ENCODE measurements at places on chromosomes 1 and 21.
A peak's percentile ranks its signal among the peaks of the same experiment; 100 is the strongest.

DNA sequence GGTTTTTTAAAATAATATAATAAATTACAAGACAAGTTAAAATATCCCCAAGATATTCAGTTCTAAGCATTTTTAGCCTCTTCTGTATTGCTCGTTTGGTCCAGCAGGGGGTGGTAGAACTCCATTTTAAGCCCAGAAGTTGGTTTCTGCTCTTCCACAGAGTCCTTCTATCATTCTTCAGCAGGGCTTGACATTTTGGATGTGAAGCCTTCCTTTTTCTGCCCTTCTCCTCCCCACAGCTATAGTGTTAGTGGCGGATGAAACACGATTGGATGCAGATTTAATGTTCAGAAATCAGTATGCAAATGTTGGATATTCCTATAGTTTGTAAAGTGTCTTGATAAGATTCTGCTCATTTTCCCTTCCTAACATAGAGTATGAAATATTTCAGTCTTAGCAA lies 1.4 kb downstream of the NCAM2 start:
- DNase-seq = peak; percentile 23

DNA sequence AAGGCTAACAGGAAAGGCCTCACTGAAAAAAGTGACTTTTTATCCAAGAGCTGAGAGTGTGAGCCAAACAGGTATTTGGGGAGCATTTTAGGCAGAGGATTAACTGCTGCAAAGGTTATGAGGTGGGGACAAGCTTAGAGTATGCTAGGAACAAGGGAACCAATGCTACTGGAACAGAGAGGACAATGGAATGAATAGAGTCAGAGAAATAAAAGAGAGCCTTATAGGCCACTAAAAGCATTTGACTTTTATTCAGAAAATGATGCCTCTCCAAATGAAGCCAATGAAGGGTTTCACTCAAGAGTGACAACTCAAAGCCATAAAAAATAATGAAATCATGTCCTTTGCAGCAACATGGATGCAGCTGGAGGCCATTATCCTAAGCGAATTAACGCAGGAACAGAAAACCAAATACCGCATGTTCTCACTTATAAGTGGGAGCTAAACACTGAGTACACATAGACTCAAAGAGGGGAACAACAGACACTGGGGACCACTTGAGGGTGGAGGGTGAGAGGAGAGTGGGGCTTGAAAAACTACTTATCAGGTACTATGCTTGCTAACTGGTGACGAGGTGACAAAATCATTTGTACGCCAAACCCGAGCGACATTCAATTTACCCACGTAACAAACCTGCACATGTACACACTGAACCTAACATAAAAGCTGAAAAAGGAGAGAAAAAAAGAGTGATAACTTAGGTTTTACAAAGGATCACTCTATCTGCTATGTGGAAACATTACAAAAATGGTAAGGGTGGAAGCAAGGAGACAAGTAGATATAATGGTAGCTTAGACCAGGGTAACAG lies 11.1 kb downstream of the PTP4A2 start:
- no peak for DNase-seq

DNA sequence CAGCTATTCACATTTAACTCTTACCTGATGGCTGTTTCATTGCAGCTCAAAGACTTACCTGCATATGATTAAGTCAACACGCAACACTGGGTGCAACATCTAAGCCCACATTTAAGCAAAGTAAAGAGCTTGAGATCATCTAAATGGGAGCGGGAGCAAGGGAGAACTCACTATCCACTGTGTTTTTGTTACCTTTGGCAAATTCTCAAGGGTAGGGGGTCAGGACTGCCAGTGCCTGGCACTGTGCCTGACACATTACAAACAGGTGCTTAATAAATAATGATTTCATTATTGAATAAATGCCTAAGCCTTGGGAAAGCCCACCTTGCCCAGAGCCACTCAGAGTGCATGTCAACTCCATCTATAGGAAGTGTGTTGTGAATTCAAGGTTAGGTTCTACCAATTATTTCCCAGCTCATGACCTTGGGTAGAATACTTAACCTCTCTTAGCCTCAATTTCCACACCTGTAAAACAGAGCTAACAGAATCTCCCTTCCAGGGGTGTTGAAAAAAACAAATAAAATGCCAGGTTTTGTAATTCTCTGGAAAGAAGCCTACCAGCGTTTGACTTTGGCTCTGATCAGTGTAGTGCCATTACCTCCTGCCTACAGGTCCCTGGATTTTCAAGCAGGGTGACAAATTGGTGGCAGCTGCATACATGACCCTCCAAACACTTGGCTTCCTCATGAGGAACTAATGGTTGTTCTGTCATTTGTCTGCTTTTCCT lies 109.7 kb downstream of the TGFBR3 start:
- no peak for DNase-seq

- no peak for DNase-seq
Observed at GRCh38 chr1:40315795-40316594, 1.1 kb downstream of the COL9A2 start.

DNA sequence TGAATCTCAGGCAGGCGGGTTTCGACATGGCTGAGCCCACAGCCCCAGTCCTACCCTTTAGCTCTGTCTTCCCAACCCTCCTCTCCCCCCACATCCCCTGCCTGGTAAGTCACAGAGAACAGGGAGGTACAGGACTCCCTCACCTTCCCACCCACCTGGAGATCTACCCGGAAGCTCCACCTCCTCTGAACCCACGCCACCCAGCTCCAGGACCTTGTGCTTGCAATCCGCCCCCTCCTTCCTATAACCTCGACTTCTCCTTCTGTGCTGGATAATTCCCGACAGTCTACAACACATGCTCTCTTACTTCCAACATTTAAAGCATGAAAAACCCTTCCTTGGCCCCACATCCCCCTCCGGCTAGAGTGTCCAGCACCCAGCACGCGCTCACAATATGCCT lies 22.3 kb downstream of the KIF17 start:
- no peak for DNase-seq

DNA sequence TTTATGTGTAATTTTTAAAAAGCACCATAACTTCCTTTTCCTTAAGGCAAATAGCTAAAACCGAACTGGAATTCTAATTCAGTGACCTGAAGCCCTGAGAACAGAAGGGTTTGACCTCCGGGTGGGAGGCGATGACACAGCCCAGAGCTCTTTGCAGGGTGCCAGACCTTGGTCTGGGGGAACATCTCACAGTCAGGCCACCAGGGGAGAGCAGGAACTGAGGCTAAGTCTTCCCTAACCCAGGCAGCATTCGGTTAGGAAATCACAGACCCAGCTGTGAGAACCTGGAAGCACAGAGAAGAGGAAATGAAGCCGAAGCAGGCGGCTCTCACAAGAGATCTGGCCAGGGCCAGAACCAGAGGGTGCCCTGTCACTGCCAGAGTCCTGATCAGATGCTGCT lies 444.8 kb downstream of the TTLL7 start:
- DNase-seq = no peak

DNA sequence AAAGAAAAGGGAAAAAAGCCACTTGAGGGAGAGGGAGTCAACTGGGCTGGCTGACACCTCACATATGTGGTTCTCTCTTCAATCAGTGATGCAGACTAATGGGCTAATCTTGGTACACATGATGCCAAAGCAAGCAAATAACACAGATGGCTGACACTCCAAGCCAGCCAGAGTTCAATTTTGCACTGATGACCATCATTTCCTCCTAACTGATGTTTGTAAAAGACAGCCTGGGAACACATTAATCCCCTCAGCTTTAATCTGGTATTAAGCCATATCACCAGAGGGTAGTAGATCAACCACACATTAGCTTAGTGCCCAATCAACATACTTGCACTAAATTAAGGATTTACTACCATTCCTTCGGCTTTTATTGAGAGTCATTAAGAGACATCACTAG lies 2.8 kb downstream of the VPS72 start:
- no peak for DNase-seq

DNA sequence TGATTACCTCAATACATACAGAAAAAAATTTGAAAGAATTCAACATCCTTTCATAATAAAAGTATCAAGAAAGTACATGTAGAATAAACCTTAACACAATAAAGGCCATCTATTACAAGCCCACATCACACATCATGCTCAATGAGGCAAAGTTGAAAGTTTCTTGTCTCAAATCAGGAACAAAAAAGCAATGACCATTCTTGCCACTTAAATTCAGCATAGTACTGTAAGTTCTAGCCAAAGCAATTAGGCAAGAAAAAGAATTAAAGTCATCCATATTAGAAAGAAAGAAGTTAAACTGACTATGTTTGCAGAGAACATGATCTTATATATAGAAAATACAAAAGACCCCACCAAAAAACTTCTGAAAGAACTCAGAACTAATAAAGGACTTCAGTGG lies 44.5 kb downstream of the KCNT2 start:
- no peak for DNase-seq

DNA sequence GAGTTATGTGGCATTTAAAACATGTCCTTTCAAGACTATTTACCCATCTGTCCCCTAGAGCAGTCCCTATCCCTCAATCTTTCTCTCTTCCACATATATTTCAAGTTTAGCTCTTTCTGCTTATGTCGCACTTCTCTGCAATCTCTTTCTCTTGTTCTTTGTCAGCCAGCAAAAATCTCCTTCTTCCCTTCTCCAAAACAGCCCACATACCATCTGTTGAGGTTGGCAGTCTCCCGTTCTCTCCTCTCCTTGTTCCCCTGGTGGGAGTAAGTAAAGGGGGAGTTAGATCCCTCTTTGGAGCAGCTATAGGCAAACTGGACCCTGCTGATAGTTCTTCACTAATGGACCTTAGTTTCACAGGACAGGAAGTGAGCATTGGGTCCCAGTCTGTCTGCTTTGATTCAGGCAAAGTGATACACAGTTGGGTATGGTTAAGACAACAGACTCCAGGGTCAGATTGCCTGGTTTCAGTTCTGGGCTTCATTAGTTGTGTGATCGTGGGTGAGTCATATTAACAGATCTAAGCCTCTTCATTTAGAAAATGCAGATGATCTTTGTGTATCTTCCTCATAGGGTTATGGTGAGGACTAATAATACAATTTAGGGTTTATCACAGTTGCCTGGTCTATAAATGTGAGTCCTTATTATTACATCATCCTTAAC lies 19.7 kb downstream of the BRINP2 start:
- no peak for DNase-seq

DNA sequence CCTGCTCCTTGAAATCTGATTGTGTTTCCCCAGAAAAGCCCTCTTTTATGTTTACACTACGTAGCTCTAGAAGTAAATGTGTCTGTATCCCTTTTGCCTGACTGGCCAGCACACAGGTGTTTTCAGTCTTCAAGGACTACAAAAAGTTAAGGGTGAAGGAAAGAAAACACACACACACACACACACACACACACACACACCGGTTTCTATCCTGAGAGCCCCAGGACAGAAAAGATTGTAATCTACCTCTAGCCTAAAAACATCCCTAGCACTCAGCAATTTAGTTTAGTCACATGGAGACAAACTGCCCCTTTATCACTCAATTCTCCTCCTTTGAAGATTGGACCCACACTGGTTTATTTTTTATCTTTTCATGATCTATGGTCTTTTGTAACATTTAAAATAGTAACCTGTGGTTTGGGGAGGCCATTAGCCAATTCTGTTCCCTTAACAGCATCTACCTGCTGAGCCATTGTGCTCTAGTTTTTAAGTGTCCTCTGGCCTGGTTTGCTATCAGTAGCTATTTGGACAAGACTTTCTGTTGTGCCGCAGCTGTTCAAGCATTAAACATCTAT lies 15.8 kb upstream of the TRIM45 start:
- DNase-seq = no peak

DNA sequence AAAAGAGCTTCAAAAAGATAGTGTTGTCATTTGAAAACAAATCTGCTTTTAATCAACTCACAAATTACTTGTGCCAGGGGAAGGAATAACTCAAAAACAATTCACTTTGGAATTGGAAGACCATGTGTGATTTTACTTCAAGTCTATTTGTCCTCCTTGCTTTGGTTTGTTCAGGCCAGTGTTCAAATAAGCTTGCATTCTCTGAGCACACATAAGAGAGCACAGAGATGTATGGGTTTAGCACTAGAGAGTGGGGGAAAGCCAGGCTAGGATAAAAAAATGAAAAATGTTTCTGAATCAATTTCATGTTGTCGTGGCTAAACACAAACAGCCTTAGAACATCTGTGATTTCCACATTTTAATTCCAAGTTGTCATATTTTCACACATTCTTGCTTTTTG lies 325.7 kb upstream of the LYPLAL1 start:
- no peak for DNase-seq

GRCh38 chr1:235888119-235888643 lies 21.5 kb upstream of the LYST start:
- DNase-seq = no peak

GRCh38 chr1:21247892-21248715 lies 42.2 kb downstream of the ECE1 start:
- no peak for DNase-seq
